SJSA1 (cell line): ENCODE measurements at places on chromosomes 4 and X. TPM values are rescaled to one million over a fixed set of nuclear protein-coding genes. Genes with fewer than 3 reads are reported as not detected.

DNA sequence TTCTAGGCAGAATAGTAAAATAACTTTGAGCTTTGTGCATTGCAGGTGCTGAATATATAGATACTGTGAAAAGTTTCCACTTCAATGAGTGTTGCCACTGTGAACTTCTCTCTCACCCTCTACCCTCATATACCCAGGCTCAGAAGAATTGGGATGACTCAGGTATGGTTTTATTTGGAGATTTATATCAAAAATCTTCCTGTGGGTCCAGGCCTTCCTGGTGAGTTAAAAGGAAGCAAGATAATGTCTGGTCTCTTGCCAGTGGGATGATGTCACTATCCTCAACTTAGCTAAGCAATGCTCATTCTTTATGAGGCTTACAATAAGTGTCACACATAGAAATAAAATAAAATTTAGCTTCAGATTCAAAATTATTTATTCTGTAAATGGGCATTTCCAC, 153.3 kb upstream of the TENT5D start:
- DNase-seq: no peak

GRCh38 chrX:41033299-41033698, 51.9 kb upstream of the USP9X start:
- no peak for DNase-seq

GRCh38 chr4:6731780-6732179, 15.8 kb downstream of the BLOC1S4 start:
- no peak for DNase-seq

DNA sequence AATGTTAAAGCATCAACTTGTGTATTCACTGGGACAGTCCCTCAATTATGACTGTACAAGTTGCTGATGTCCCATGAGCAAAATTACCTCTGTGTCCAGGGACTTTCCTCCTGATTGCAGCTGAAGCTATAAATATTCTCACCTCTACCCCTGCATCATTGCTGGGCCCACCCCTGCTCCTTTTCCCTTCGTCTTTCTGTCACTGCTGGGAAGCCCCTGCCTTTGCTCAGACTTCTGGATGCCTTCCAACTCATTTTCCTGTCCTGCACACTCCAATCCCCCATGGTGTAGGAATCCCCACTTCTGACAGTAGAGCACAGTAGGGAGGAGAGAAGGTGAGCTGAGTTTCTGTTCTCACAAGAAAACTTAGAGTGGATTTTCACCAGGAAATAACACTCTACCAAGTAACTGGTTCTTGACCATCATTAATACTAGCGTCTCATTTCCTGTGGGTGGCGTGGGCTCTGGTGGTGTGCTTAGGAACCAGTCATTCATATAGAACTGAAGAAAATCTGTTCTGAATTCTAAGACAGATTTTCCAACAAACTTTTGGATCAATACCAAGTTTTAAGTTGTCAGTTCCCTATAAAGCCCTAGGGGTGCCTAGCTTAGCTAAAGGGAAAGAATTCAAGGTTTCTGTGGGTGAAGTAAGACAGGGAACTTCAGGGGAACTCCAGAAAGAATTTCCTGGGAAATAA, 136.2 kb upstream of the MED14 start:
- no peak for DNase-seq

DNA sequence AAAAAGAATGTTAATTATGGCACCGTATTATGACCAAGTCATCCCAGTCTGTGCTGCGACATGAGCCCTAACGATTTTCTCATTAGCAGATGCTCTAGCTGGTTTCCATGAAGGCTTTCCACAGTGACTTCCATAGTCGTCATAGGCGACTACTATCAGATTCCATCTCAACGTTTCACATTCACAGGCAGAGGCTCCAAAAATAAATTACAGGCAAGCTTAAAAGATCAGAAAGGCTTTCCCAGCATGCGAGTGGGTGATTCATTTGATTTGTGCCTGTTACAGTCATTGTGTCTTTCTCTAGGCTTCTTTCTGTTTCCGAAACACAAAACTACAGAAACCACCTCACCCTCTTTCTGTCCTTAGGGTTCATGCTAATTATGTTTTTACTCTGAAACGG, 43.2 kb downstream of the PALLD start:
- peak; percentile 78 for DNase-seq

GRCh38 chr4:172721659-172722058, 447.0 kb upstream of the GALNT7 start:
- no peak for DNase-seq

DNA sequence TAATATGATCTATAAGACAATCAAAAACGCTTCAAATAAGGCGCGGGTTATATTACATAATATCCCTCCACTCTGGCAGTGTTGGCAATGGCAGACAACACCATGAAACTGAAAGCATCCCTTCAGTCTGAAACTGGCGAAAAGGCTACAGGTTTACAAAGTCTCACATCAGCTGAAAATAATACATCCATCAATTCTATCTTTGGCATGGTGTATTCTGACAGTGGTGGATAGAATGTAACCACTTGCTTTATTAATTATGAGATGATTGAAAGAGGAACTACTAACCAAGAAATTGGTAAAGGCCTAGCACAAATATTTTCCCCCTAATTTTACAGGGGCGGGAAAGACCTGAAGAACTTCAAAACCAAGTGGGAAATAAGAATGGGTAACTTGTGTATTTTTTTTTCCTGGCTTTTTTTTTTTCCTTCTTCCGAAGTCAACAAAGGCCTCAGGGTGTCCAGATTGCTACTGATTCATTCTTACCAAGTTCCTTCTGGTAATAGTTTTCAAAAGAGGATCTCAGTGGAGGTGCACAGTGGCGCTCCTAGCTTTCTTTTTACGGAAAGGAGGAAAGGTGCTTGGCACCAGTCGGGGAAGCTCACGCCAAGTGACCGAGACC, 728 bp downstream of the UBA6 start:
- DNase-seq: no peak

Gene NALF2
- total RNA-seq: not detected in 2 replicates

Gene KCND1
- 0.18 TPM in 1 of 2 replicates, not detected in the other for total RNA-seq

DNA sequence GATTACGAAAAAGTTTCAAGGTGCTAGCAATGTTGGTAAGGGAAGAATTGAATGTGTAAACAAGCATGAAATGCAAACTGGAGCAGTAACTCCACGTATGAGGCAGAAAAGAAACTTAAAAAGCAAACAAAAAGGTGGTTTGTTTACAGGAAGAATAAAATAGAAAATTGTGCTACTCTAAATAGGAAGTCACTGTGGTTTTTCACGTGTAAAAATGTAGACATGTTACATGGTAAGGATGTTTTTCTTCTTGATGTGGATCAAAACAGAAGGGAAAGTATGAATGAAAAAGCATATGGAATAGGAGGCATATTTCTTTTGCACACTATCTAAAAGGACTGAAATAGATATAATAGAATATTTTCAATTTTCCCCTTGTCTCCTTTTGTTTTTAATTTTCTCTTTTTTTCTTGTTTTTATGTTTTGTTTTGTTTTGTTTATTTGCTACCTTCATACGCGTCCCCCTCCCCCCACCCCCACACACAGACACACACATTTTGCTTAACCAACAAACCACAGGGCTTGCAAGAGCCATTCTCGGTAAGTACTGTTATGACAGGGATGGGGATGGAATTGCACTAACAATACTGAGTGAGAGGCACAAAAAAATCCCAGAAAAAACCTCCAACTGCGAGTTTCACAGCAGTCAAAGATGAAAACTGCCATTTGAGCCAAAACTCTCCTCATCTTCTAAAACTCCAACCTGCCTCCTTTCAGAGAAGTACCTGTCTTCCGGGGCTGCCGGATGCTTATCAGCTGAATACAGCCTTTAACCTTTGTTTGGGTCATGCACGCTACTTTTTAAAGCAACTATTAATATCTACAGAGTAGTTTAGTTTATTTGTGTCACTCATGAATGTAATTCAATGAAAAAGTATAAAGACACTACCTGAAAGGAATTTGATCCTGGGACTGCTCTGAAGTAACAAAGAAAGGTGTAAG, 135.8 kb downstream of the IL15 start:
- DNase-seq: no peak

- DNase-seq: peak; percentile 77
Observed at GRCh38 chr4:6668391-6668790, 25.3 kb upstream of the S100P start.

- no peak for DNase-seq
Observed at GRCh38 chr4:150006197-150006596, 72.0 kb upstream of the DCLK2 start.

Gene MAMLD1
- total RNA-seq: 3.7 and 11.4 TPM in 2 replicates

GRCh38 chrX:71859637-71860036, 51.0 kb upstream of the NHSL2 start:
- no peak for DNase-seq

- DNase-seq: no peak
Observed at GRCh38 chr4:100317032-100317864, 127.0 kb upstream of the DDIT4L start.

- no peak for DNase-seq
Observed at GRCh38 chr4:78707268-78707667, 68.9 kb upstream of the BMP2K start.

GRCh38 chr4:119000400-119000799, 111.7 kb downstream of the SYNPO2 start:
- DNase-seq: no peak

GRCh38 chrX:118928151-118928550, 46.3 kb upstream of the LONRF3 start:
- DNase-seq: no peak

DNA sequence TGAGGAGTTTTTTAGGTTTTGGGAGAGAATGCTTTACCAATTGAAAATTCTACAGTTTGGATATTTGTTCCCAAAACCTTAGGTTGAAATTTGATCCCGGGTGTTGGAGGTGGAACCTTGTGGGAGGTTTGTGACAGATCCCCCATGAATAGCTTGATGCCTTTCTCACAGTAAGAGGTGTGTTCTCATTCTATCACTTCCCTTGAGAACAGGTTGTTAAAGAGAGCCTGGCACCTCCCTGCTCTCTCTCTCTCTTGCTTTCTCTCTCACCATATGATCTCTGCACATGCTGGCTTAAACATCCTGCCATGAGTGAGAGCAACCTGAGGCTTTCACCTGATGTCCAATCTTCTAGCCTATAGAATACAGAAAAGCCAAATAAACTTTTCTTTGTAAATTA, 1475.5 kb upstream of the AGA start:
- no peak for DNase-seq

DNA sequence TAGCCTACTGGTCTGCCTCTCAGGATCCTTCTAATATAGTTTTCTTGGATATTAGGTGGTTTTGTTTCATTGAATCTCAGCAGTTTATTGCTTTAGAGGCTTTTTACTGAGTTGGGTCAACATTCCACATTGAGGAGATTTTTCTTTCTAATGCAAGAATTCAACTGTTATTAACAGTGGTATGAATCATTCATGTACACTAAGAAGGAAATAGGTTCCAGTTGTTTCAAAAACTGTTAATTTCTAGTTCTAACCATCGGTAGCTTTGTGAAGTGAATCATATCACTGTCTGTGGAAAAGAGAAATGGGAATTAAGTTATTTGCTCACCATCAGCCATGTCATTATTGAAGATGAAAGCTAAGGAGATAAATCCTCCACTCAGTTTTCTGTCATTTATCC, 331.5 kb downstream of the RPA4 start:
- no peak for DNase-seq

Gene USP26
- total RNA-seq: not detected in 2 replicates

GRCh38 chr4:158530381-158530780, 8.7 kb downstream of the RXFP1 start:
- DNase-seq: no peak

DNA sequence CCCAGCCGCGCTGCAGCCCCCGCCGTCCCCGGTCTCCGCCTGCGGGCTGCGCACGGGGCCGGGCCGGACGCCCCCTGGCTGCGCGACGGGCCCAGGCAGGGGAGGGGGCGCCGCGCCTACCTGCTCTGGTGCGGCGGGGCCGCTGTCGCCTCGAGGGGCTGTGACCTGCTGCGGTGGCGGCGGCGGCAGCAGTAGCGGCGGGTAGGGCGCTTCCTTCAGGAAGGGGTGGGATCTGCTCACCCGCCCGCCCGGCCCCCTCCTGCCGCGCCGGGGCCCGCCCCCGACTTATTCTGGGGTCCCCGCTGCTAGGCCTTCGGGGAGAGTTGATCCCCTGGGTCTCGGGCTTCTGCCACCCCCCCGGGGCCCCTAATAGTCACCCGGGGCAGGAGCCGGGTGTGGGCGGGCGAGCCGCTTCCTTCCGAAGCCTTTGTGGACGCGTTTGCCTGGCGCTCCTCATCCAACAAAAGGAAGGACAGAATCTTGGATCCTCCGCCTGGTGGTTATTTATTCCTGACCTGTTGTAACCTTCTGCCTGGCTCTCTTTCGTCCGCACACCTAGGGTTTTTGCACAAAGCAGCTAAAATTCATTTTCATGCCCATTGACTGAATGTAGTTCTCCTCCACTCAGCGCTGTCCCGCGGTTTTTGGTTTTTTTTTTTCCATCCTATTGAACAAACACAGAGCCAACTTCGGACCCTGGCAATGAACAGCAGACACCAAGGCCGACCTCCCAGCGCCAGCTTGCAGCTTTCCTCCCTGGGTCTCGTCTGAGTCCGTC, at the start of gene TMEM150C:
TMEM150C (minus strand) TSS at position 203 of the 778 bp plus-strand sequence. CDS start 57,331 bp downstream, outside the sequence.
- peak; percentile 12 for DNase-seq

- no peak for DNase-seq
Observed at GRCh38 chrX:40832723-40833122, 97.4 kb upstream of the MED14 start.

- no peak for DNase-seq
Observed at GRCh38 chr4:129966175-129966574, 870.2 kb downstream of the C4orf33 start.

- DNase-seq: no peak
Observed at GRCh38 chr4:78237360-78237759, 180.2 kb downstream of the FRAS1 start.

DNA sequence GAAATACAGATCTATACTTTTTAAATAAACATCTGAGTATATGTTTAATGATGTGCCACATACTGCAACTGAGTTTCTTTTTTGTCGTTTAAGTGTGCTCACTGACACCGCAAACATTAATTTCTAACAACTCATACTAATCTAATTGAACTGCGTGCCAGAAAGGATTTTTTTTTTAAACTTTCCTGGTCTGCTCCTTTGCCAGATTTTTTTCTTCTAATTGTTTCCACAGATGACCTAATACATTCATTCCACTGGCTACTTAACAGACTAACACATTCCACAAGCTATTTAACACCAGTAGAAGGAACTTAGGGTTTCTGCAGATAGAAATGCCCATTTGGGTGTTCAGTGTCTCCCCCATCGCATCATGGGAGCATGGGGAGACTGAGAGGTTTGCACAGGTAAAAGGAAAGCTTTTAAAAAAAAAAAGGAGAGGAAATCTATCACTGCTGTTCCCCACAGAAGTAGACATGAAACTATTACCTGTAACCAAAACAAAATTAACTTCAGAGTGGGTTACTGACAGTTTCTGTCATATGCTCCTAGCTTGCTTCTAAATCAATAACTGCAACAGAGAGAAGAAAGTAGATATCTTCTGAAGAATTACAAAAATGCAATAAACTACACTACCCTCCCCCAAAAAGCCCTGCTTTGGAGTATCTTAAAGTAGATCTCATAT, 31.6 kb downstream of the SH3KBP1 start:
- no peak for DNase-seq

Gene EDA2R
- 2.1 and 6.6 TPM in 2 replicates for total RNA-seq

GRCh38 chr4:12139296-12139695, 710.6 kb upstream of the HS3ST1 start:
- no peak for DNase-seq

Gene STAG2
- total RNA-seq: 85.9 and 103 TPM in 2 replicates

GRCh38 chr4:119861731-119862130, 204.9 kb downstream of the MAD2L1 start:
- DNase-seq: no peak
